ENCODE measurements at places on chromosomes 4 and X.

- no peak for DNase-seq
Measured at GRCh38 chrX:10157543-10157942, 768 bp downstream of the CLCN4 start.

DNA sequence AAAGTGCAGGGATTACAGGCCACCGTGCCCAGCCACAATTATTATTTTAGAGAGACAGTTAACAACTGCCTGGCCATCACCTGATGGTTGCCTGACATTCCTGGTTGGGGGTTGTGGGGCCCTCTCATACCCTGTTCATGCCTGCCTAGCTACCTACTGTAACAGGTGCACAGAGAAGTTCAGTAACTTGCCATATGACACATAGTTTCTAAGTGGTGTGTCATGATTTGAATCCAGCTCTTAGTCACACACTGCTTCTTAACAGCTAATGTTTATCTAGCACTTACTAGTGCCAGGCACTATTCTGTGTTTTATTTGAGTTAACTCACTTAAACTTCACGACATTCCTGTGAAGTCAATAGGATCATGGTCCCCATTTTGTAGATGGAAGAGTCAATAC lies 122.7 kb upstream of the JADE1 start:
- DNase-seq = no peak

GRCh38 chr4:187504974-187505797 lies 490.4 kb upstream of the ZFP42 start:
- DNase-seq = no peak

DNA sequence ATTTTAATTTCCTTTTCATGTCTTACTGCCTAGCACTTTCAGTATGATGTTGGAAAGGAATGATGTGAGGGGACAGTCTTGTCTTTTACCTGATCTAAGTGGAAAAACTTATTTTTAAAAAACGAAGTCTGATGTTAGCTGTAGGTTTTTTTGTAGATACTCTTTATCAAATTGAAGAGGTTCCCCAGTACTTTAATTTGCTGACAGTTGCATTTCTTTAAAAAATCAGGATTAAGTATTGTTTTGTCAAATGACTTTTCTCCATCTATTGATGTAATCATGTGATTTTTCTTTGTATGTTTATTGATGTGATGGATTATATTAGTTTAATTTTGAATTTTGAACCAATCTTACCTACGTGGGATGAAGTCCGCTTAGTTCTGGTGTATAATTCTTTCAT lies 568.4 kb upstream of the AGA start:
- no peak for DNase-seq

- no peak for DNase-seq
Measured at GRCh38 chrX:134202561-134202960, 34.4 kb upstream of the CCDC160 start.

DNA sequence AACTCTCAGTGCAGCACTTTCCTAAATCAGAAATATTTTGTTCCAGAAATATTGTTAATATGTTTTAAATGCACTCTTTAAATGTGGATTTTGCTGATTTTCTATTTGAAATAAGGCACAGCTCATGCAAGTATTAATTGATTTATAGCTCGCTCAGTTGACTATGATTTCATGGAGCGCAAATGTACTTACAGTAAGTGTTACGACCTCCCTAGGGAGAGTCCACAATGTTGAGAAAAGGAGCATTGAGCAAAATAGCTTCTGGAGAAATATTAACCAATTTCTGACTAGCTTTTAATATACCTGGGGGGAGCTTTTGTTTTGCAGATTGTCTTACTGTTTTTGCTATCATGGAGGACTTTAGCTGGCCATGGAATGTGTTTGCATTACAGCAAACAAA lies 1687.5 kb downstream of the STIM2 start:
- DNase-seq = no peak

GRCh38 chr4:152785639-152786615 lies 6.2 kb downstream of the ARFIP1 start:
- DNase-seq = no peak

All from T-helper 22 cell (primary cell).